ENCODE measurements at places on chromosomes 5 and 9.

- DNase-seq = no peak
These were observed 75.4 kb upstream of the ANKH start for GRCh38 chr5:14946815-14947620.

GRCh38 chr5:67090593-67090992, 106.0 kb downstream of the CD180 start:
- DNase-seq = no peak

DNA sequence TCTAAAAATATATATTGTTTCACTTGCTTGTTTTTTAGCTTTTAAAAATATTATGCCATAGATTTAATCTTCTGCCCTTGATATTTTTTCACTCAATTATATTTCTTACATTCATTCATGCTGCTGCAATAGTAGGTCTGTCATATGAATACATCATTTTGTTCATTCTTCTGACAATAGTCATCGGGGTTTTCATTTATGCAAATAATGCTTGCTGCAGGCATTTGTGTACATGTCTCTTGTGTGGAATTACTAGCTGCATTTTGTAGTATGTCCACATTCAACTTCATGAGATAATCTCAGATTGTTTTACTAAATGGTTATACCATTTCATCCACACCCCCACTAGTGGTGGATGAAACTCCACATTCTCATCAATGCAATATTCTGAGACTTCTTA, 5.3 kb upstream of the PLPP1 start:
- no peak for DNase-seq

- DNase-seq = no peak
These were observed 74.0 kb upstream of the PHYKPL start for GRCh38 chr5:178306430-178307225.

DNA sequence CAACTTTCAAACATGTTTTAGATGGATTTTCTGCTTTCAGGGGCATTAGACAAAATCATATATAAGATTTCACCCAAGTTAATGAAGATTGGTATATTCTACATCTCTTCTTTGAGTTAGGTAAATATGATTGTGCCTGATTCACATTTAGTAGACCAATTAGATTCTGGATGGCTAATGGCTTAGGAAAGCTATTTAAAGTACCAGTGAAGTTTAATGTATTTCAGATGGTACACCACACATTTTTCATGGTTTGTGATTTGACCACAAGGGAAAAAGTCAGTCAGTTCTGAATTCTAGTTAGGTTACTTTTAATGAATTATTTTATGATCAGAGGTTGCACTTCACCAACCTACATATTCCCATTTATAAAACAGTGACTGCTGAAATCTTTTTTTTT, 409.7 kb downstream of the ADGRV1 start:
- no peak for DNase-seq

DNA sequence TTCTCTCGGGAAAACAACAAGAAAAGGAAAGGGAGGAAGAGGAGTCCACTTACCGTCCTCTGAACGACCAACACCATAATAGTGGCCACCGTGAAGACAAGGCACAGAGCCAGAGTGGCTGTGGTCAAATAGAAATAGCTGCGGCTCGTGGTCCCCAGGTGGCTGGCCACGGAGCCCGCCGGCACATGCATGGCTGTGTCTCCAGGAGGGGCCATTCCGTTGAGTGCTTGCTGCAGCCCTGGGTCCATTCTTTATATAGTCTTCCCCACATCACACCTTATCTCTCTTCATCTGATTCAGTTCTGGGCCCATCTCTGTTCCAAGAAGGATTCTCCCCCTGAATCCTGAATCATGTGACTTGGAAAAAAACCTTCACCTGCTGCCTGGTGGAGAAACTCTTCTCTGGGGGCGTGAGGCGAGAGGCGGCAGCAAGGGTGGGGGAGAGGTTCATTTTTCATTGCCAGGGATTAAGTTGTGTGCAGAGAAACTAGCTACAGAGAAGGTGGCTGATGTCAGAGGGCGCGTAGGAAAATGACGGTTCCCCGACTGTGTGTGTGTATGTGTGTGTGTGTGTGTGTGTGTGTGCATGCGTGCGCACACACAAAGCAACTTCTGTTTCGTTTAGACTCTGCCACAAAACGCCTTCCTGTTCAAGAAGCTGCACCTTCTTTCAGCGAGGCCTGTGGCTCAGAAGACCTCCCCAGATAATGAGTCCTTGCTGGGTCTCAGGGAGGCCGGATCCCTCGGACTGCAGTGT, at the start of gene TNFSF8:
TNFSF8 (minus strand) TSS at position 536 of the 757 bp plus-strand sequence; CDS start at position 248, 288 bp downstream.
- no peak for DNase-seq
